Ecto neural progenitor cell (in vitro differentiated cells): ENCODE measurements at places on chromosomes 1 and 21.

DNA sequence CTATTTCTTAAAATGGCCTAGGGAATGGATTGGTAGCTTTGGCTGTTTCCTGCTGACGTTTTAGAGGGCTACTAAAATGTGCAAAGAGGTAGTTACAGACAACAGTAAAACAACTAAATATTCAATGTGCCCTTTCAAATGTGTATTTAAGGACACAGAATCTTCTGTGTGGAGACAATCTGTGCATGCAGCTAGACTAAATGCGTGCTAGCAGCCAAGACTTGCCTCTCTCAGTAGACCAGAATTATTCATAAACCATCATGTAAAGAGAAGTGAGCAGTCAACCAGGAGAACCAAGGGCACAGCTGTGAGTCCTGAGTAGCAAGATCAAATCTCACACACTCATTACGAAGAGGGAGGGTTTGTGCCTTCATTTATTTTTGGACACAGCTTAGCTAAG, 160.2 kb upstream of the GREM2 start:
- DNase-seq = no peak

GRCh38 chr1:37915476-37916093, 31.3 kb downstream of the INPP5B start:
- no peak for DNase-seq

- no peak for DNase-seq
Measured at GRCh38 chr1:38175121-38175520, 128.5 kb upstream of the POU3F1 start.

DNA sequence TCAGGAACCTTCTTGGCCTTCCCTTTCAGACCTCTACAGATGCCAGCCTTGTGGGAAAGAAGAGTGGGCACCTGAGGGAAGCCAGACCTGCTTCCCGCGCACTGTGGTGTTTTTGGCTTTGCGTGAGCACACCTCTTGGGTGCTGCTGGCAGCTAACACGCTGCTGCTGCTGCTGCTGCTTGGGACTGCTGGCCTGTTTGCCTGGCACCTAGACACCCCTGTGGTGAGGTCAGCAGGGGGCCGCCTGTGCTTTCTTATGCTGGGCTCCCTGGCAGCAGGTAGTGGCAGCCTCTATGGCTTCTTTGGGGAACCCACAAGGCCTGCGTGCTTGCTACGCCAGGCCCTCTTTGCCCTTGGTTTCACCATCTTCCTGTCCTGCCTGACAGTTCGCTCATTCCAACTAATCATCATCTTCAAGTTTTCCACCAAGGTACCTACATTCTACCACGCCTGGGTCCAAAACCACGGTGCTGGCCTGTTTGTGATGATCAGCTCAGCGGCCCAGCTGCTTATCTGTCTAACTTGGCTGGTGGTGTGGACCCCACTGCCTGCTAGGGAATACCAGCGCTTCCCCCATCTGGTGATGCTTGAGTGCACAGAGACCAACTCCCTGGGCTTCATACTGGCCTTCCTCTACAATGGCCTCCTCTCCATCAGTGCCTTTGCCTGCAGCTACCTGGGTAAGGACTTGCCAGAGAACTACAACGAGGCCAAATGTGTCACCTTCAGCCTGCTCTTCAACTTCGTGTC, 995 bp upstream of the ZBTB48 start:
- DNase-seq = no peak

DNA sequence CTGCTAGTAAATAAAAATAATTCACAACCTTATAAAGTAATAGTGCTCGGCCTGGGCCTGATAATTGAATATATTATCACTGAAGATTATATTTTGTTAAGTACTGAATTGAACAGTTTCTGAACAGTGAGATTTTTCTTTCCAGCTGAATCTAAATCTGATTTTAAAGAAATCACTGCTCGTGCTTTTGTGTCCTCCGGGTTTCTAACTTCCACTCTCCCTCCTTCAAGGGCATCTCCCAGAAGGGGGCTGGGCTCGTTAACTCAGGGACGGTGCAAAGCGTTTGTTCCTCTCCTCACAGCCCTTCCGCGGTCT, 823 bp upstream of the KIF1B start:
- DNase-seq = no peak

- DNase-seq = no peak
Measured at GRCh38 chr1:209072481-209072880, 511.0 kb upstream of the CAMK1G start.

DNA sequence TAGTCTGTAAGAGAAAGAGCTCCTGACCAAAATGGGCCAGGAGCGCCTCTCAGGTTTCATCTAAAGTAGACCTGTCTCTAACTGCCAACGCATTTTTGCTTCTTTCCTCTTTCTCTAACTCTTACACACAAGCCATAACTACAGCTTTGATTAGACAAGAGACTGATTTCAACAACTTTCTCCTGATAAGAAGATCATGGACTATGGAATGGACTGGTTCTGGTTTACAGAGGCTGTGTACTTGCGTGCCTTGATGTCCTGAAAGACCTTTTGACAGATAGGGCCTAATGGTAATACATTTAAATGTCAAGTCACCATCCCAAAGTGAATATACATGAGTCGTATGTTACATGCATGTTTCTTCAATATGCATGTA, 3.7 kb upstream of the SETD4 start:
- DNase-seq = no peak

GRCh38 chr1:64584479-64584878, 114.5 kb downstream of the CACHD1 start:
- no peak for DNase-seq

DNA sequence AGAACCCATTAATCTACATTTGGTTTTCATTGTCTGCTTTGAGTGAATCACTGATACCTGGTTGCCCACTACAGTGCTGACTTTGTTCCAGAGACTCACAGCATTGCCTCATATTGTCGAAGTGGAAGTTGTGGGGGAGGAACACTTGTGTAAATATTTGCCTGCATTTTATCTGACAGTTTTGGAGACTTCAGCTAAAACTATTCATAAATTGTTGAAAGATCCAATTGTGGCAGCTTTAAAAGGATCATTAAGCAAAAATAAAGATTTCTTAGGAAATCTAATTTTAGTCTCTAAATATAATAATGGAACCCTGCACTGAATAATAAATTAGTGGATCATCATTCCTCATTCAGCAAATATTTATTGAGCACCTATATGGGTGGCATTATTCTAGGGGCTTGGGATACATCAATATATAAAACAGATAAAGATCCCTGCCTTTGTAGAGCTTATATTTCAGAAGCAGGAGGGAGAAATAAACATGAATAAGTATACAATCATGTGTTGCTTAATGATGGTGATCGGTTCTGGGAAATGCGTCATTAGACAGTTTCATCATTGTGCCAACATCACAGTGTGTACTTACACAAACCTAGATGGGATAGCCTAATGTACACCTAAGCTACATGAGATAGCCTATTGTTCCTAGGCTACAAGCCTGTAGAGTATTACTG, 73.5 kb downstream of the OSBPL9 start:
- DNase-seq = no peak

- peak; percentile 52 for DNase-seq
Measured at GRCh38 chr1:234562334-234562733, 47.6 kb downstream of the IRF2BP2 start.

DNA sequence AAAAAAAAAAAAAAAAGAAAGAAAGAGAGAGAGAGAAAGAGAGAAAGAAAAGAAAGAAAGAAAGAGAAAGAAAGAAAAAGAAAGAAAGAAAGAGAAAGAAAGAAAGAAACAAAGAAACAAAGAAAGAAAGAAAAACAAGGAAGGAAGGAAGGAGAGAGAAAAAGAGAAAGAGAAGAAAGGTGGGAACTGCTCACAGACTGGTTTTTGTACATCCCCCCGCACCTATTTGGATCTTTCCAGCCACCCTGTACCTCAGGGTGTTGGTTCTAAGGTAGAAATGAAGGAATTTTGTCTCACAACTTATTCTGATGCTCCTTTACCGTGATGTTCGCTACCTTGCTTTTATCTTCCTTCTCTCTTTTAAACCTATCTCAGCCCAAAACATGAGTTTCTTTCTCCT, 43.3 kb upstream of the RGS18 start:
- no peak for DNase-seq

- DNase-seq = no peak
Measured at GRCh38 chr1:43975249-43975961, 645 bp downstream of the ATP6V0B start.

DNA sequence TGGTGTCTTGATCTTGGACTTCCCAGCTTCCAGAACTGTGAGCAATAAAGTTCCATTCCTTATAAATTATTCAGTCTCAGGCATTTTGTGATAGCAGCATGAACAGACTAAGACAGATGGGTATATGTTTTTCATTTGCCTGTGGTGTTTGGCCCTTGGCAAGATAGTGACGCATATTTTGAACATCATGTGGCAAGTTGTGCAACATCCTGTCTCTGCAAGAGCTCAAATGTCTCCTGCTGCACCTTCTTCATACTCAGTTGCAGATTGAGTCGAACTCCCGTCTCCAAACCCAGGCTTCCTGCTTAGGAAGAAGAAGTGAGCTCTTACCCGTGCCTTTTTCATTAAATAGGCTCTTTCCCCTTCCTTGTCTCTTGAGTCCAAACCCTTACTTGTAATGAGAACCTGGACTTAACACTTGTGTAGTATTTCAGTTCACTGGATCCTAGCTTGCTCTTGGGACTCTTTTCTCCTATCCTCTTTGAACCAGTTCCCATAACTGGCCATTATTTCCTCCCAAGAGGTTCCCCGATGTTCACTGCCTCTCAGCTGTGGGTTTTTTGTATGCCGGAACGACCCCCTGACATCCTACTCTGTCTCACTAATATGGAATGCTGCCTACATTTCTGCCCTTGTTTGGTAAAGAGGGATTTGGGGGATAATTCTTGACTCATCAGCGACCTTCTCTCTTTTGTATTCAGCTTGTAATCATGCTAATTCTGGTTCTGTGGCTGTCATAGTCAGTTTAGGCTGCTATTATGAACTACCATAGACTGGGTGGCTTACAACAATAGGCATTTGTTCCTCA, 125.0 kb upstream of the KCNK2 start:
- no peak for DNase-seq

GRCh38 chr1:203828002-203828401, 32.6 kb downstream of the ZBED6 start:
- DNase-seq = no peak

DNA sequence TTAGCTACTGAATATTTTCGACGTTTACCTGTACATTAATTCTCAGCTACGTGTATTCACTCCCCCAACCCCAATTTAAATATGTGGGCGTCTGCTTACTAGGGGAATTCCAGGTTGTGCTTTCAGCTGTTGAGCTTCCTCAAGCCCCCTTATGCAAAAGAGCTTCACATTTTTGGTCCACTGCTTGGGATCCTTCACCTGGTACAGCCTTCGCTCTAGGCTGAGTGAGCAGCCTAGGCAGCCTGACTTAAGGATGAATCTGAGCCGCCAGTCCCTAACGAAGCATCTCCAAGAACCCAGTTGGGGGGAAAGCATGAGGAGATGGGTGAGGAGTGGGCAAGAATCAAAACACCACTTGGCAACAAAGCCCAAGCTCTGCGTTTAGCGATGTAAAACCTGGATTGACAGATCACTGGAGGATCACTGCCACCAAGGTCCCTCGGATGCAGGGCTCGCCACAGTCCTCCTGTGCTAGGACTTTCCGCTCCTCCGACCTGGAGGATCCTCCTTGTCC, 674 bp downstream of the BCL10 start:
- DNase-seq = no peak

DNA sequence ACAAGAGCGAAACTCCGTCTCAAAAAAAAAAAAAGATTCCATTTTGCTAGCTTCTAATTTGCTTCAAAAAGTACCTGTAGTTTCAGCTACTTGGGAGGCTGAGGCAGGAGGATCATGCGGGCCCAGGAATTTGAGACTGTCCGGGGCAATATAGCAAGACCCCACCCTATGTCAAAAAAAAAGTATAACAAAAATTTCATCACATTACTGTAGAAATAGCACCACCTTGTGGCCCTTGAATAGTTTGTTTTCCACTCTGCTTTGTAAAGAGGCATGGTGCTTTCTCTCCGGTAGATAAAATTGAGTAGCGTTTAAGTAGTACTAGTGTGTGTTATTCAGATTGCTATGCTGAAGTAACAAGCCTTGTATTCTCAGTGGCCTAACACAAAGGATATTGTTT, 18.2 kb upstream of the MSTO1 start:
- no peak for DNase-seq

GRCh38 chr1:179318491-179318890, 24.9 kb downstream of the SOAT1 start:
- no peak for DNase-seq

GRCh38 chr1:43934101-43934985, 742 bp downstream of the ARTN start:
- DNase-seq = peak; percentile 90

- DNase-seq = no peak
Measured at GRCh38 chr1:7422561-7422960, 348.5 kb upstream of the VAMP3 start.

GRCh38 chr1:109160071-109160840, 46.3 kb downstream of the ELAPOR1 start:
- DNase-seq = no peak

- DNase-seq = no peak
Measured at GRCh38 chr1:201602413-201603265, 63.7 kb downstream of the NAV1 start.

DNA sequence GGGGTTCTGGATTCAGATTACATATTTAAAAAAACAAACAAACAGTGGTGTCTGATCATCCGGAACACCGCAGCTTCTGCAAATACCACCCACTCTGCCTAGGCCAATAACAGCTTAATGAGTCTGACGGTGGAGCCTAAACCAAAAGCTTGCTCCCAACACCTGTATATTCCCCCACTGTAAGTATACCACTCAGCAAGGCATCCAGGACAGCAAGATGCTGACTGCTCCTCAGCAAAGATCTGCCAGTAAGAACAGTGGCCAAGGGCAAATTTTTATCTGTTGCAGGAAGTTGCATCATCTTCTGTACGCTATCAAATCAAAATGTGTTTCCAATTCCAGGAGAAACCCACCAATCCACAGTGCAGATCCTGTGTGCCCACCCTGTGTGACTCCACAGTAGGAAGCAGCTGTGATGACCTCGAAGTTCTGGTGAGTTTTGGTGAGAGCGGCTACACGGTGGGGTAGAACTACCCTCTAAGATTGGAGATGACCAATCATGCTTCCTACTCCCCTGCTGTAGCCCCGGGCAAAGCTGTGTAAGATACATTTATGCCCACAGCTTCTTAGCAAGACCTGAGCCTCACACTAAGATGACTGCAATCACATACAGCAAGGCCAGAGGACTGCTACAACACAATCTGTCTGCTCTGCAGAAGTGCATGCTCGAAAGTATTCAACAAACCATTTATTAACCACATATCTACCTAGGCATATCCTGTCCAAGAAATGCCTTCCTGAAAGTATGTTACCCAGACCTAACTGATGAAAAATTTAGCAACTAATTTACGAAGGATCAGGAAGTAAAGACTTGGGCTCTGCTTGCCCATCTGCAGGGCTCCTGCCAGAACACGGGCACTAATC, 30.5 kb downstream of the SIPA1L2 start:
- DNase-seq = no peak

DNA sequence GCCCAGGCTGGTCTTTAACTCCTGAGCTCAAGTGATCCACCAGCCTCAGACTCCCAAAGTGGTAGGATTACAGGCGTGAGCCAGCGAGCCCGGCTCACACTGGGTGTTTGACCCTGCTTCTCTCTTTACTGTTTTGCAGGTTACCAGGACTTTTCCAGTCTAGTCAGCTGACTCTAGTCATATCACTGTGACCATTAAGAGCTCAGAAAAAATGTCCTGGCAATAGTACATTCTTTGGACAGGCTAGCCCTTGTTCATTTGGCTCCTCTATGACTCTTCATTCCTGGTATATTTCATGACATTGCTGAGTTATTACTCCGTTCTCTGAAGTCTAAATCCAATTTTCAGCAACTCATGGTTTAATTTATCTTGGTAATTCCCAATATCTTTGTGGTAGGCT, 8.0 kb upstream of the CA6 start:
- no peak for DNase-seq
